Stimulated activated CD4-positive, alpha-beta T cell treated with anti-CD3 and anti-CD28 coated beads, Interleukin-12 subunit alpha, Interleukin-12 subunit beta, amount 100 ng/mL, for 24 hours (primary cell): ENCODE measurements at places on chromosomes 4 and X.

- DNase-seq = no peak
Observed at GRCh38 chrX:13864264-13864663, 47.4 kb upstream of the GPM6B start.

GRCh38 chr4:157888281-157888680 lies 284.5 kb downstream of the GASK1B start:
- no peak for DNase-seq

DNA sequence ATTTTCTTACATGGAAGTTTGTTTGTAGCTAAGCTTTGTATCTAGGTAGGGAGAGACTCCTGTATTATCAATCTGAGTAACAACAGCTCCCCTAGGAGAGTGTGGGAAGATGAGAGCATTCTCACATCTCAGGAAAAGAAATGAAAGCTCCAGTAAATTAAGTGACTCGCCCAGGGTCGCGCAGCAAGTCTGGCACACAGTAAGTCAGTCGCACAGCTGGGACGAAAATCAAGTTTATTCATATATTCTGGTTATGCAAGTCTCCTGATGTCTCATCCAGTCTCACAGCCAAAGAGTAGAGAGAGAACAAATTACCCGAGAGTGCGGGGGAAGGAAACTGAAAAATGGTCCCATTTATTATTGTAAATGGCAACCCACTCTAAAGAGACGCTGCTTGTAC lies 216.1 kb downstream of the STK32B start:
- no peak for DNase-seq

DNA sequence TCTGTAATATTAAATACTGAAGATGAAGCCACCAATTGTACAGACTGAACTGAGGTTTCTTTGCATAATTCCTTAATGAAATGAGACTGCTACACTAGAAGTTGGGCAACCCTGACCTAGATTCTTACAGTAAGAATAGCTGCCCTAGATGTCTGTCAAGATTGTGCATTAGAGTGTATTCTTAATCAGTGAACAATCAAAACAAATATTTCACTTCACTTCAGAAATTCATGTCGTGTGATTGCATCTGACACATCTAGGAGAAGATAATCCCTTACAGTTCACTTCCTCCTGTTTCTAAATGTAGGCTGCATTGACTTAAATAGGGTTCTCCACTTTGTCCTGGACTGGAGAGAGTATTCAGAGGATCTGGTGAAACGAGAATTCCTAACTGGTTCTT lies 283.1 kb downstream of the HNRNPD start:
- no peak for DNase-seq

GRCh38 chrX:8629871-8630270 lies 102.1 kb downstream of the ANOS1 start:
- DNase-seq = no peak

DNA sequence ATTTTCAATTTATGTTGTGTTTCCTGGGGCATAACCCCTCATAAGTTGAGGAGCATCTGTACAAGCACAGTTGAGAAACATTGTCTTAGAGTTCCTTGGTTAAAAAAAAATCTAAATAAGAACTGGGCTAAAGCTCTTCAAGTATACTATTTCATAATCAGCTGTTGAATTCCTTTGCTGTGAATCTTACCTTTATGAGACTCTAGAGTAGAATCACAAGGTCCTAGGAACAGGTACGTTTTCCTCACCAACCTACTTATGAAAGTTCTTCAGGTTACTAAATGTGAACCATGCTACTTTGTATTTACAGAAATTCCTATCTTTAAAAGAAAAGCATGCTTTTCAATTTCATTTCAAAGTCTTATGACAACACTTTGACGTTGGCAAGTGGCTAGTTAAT lies 20.9 kb upstream of the SOD3 start:
- no peak for DNase-seq

GRCh38 chr4:173332021-173332487 lies 2.1 kb downstream of the HMGB2 start:
- DNase-seq = no peak

GRCh38 chr4:154618708-154619315 lies 6.4 kb upstream of the FGG start:
- peak; percentile 8 for DNase-seq

DNA sequence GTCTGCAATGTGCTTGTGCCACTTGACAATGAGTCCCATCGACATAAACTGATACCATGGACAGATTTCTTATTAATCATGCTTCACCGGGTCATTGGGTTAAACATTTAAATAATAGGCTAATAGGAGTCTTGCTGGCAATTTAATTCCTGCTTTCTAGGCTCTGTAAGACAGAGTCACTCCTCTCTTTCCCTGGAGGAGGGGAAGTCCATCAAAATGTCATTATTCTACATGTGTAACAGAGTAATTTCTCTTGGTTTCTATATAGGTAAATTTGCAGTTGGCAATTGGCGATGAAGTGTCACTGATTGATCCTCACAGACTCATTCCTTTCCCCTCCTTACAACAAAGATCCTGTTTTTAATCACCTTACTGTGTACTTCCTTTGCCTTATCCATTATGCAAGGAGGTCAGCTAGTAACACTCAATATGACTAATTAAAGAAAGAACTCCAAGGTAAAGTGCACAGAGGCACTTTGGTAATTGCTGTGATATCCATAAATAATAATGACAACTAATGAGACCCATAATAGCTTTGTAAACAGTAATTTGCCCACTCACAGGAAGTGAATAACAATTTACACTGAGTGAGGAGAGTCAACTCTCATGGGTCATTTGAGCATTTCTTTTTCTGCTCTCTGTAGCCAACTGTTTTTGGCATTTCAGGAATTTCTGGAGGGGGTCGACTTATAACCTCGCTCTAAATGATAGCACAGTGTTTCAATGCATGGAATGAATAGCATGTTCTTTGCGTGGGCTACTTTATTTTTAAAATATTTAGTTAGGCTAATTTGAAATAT lies 184.0 kb downstream of the UGT8 start:
- no peak for DNase-seq

- no peak for DNase-seq
Observed at GRCh38 chr4:26217481-26217880, 103.3 kb upstream of the RBPJ start.

DNA sequence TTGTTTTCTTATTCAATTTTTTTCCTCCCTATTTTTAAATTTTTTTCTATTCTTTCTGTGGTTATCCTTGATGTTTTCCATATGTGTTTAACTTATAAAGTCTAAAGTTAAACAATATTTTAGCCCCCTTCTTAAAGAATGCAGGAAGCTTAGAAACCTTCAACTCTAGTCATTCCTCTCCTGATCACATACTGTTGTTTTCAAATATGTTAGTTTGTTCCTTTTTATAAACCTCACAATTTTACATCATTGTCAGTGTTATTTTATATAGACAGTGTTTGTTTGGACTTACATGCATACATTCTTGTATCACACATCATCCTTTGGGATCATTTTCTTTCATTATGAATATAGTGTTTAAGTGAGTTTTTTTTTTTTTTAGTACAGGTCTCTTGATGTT lies 31.6 kb downstream of the KANTR start:
- no peak for DNase-seq

DNA sequence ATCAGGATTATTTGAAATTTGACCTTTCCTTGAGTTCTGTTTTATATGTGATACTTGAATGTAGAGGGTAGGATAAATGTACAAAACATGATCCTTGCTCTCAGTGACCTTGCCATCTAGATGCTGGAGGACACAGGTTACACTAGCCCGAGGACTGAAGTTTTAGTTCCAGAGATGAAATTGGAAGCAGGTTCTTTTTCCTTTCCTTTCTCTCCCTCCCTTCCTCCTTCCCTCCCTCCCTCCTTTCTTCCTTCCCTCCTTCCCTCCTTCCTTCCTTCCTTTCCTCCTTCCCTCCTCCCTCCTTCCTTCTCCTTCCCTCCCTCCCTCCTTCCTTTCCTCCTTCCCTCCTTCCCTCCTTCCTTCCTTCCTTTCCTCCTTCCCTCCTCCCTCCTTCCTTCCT lies 54.3 kb downstream of the LRRC66 start:
- DNase-seq = no peak

GRCh38 chrX:107704587-107704986 lies 71.0 kb downstream of the TSC22D3 start:
- no peak for DNase-seq

DNA sequence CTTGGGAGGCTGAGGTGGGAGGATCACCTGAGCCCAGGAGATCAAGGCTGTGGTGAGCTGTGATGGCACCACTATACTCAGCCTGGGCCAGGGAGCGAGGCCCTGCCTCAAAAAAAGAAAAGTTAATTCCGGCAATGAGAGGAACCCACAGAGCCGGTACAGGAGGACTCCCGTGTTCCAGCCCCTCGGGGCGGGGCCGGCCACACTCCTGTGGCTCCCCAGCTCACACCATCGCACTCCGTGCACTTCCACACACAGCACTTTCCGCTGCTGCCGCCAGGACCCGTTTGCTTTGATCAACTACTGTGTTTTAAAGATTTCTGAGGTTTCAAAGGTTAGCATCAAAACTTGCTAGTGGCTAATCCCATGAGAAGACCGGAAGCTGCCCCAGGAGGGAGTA lies 171.7 kb downstream of the AFAP1 start:
- no peak for DNase-seq

DNA sequence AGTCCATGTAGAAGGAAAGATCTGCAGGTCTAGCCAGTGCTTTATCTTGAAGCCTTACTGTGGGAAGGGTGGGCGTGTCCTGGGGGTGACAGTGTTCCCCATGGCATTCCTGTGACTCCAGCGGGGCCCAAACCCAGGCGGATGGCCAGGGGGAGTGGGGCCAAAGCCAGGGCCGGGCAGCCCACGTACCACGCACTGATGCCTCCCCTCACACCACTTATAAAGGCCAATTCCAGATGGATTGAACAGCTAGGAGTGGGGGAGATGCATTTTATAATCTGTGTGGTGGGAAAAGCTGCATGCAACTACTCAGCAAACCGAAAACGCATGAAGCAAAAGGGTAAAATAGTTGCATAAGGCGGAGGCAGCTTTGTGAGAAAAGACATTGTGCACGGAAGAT lies 36.4 kb downstream of the NELFA start:
- DNase-seq = no peak

GRCh38 chr4:43496188-43496587 lies 603.7 kb downstream of the GRXCR1 start:
- no peak for DNase-seq

DNA sequence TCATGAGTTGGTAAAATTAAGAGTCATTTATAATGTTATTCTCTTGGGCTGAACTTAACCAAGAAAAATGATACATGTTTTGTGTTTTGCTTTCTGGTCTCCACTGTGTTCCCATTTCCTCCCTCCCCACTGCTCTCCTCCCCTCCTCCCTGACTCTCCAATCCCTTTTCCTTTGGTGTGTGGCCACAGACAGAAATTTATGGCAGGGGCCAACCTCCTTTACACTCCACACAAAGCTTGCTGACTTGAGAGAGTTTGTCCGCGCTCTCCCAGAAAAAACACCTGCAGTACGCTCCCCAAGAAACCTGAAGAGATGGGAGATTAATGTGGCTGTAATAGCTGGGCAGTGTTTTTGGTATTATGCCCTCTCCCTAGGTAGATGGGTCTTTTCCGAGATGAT lies 88.9 kb downstream of the ALPK1 start:
- DNase-seq = no peak

DNA sequence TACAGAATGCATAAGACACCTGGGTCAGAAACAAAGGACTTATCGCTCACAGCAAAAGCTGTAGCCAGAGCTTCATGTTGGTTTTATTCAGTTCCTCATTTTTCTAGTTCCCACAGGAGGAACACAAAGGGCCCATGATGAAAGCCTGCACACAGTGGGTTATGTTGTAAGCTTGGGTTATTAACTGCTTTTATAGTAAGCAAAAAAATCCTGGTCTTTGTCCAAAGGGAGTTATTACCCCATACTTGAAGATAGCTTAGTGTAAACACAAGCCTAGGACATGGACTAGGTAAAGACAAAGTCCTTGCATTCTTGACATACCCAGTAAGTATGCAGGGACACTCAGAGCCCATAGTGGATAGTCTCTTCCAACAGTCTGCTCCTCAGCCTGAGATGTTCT lies 11.7 kb downstream of the BBS12 start:
- DNase-seq = no peak

DNA sequence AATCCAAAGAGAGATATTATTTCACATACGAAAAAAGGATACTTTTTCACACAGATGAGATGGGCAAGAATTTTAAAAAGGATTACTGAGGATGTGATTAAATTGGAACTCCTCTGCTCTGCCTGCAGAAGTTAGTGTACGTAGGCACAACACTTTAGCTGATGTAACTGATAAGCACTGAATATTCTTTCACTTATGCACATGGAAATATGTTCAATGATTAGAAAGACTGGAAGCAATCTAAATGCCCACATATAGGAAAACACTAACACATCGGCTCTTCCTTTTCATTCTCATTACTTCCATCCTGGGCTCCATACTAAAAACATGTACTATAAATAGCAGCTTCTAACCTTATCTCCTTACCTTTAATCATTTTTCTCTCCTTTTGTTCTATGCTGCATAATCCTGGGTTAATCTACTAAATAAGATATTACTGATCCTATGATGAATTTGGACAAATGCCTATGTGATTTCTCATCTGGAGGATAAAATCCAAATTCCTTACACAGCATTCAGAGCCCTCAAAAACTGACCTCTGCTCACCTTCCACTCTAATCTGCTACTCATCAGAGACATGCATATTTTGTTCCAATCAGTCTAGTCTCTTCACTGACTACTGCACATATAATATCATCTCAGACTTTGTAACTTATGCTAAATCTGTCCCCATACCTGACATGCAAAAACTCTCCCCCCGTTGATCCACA lies 197.8 kb downstream of the PDGFC start:
- DNase-seq = no peak

- no peak for DNase-seq
Observed at GRCh38 chrX:6898371-6898770, 249.1 kb upstream of the STS start.

- DNase-seq = peak; percentile 22
Observed at GRCh38 chr4:16001484-16001858, 38.5 kb upstream of the FGFBP2 start.

- DNase-seq = no peak
Observed at GRCh38 chr4:121195649-121196048, 31.5 kb upstream of the TNIP3 start.

DNA sequence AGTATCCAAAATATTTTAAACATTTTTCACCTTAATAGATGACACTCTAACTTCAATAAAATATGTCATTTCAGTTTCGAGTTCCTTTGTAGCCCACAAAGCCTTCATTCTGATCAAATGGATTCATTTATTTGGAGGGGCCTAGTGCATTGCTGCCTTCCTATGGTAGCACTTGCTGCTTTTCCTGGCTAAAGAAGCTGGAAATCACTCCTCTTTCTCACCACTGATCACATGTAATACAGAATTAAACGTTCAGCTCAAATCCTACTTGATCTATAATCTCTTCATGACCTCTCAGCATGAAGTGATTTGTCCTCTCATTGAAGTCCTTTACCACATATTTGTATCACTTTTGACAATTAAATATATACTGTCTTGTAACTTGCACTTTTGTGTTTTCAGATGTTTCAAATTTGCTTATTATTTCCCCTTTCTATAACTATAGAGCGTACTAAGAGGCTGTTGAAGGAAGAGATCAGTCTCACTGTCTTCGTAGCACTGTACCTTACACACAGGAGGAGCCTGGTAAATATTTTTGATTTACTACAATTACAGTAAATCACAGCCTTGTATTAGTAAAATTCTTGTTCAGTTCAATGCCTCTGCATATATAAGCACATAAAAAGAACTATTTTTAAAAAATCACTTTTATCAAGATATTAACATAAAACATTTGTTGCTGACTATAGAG lies 555 bp downstream of the CFI start:
- DNase-seq = no peak

- DNase-seq = no peak
Observed at GRCh38 chr4:8652181-8653078, 59.9 kb downstream of the CPZ start.
